Mucosa of gallbladder (tissue), 1 donor: ENCODE measurements at places on chromosomes 16 and 17.

GRCh38 chr16:75179208-75179607, 27.8 kb downstream of the CTRB2 start:
- DNase-seq, result no peak

GRCh38 chr17:5241861-5242671, 7.4 kb upstream of the SCIMP start:
- no peak for DNase-seq

DNA sequence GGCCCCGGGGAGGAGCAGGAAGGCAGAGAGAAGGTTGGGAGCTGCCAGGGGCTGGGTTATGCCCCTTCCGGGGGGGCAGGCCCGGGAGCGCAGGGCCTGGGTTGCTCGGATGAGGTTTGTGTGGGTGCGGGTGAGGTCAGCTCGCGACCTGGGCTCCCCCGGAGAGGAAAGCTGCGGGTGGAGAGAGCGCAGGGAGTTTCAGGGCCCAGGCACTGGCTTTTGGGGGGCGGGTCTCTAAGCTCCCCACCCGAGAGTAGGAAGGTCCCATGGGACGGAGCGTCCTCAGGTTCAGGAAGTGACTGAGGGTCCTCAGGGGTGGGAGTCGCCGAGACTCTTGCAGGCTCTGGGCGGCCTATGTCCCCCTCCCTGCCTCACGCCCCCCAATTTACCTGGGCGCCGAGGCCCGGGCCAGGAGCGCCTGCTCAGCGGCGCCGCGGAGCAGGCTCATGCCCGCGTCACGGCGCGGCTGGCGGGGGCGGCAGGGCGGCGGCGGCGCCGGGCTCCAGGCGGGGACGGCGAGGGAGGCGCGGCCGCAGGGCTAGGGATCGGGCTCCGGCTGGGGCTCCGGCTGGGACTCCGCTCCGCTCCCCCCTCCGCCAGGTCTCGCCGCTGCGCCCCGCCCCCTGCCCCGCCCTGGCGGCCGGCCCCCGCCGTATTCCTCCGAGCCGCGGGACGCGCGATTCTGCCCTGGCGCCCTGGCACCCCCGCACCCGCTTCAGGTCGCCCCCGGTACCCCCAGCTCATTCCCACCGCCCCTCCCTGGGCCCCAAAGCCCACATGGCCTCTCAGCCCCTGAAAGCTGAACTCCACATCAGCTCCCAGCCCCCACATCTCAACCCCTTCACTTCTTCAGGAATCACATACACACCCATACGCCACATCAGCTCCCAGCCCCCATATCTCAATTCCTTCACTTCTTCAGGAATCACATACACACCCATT, at the start of gene DOK4:
Gene DOK4 (minus strand): TSS at position 578 of the 942 bp plus-strand sequence. CDS start 6,986 bp downstream, outside the sequence.
- peak; percentile 75 for DNase-seq

DNA sequence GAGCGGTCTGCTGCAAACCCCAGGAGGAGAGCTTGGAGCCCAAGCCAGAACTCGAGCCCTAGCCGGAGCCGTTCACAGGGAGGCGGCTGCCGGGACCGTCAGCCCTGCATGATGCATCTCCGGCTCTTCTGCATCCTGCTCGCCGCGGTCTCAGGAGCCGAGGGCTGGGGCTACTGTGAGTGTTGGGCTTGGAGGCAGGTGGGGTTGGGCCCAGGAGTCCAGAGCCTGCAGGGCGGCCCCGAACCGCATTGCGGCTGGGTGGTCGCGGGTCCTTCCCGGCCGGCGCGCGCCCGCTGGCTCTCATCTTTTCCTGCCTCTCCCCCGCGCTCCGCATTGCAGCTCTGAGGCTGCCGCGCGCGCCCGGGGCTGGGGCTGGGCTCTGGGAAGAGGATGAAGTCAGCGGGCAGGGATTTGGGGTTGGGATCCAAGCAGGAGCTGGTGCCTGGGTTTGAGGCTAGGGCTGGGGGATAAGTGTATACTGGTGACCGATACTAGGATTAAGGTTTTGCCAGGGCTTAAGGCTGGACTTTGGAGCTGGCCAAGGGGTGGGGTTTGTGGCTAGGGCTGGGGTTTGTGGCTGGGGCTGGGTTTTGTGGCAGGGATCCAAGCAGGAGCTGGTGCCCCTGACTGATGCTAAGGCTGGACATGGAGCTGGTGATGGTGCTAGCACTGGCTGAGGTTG, 532 bp downstream of the CNTNAP1 start:
- no peak for DNase-seq

GRCh38 chr16:27177031-27177774, 26.1 kb upstream of the KDM8 start:
- DNase-seq, result no peak

DNA sequence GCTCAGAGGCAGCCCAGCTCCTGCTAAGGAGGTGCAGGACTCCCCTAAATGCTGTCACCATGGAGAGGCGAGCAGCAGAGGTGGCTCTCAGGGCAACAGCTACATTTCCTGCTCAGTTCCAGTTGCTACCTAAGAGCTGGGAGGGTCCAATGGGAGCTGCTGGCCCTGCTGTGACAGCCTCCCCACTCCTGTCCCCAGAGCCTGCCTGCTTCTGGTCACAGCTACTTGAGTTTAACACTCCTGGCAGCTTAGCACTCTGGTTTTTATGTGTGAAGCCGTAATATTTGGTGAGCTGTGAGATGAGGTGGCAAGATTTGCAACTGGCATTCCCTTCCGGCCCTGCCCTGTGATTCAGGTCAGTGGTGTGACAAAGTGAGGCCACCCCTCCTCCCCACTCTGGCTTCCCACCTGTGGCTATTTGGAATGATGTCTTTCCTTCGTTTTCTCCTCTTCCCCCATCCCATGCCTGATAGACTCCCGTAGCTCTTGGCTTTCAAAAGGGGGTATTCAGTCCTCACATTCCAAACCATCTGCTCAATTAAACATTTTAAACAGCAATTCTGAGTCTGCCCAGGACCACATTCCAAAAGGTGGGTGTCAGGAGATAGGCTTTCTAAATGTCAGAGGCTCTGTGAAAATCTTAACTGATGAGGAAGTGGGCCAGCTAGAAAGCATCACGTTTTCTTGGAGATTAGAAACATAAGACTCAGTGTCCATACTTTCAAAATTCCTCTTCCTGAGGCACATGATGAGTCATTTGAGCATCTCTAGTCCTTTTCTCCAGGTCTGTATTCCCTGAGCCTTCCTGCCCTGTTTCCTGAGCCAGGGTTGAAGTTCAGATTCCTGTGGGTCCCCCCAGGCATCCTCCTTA, 42.6 kb upstream of the SKAP1 start:
- no peak for DNase-seq

- peak; percentile 34 for DNase-seq
Measured at GRCh38 chr17:21019976-21020586, 22.7 kb downstream of the USP22 start.

- peak; percentile 13 for DNase-seq
Measured at GRCh38 chr17:12422651-12423050, 243.0 kb upstream of the MYOCD start.

DNA sequence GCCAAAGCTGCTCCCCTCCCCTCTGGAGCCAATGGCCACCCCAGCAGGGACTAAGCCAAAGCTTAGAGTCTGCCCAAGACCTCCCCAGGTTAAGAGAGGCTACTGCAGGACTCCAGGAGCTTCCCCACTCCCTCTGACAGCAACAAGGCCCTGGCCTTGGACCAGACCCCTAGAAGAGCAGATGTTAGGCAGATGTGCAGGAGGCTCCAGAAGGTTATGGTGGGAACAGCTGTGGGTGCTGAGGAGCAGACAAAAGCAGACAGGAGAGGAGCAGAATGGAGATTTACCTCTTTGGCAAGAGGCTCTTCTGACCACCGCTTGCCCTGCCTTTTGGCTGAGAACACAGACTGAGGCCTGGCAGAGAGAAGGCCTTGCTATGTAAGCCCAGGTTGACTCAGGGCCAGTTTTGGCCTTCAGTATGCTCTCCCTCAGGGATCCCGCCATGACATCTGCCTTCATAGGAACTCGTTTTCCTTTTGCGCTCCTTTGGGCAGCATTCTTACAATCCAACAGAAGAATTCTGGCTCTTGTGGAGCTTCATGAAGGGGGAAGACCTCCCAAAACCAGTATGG, 113.0 kb downstream of the RBFOX3 start:
- no peak for DNase-seq

- DNase-seq, result peak; percentile 33
Measured at GRCh38 chr17:13337864-13338371, 263.8 kb downstream of the HS3ST3A1 start.

- no peak for DNase-seq
Measured at GRCh38 chr17:36594626-36595401, 3.1 kb downstream of the DHRS11 start.

DNA sequence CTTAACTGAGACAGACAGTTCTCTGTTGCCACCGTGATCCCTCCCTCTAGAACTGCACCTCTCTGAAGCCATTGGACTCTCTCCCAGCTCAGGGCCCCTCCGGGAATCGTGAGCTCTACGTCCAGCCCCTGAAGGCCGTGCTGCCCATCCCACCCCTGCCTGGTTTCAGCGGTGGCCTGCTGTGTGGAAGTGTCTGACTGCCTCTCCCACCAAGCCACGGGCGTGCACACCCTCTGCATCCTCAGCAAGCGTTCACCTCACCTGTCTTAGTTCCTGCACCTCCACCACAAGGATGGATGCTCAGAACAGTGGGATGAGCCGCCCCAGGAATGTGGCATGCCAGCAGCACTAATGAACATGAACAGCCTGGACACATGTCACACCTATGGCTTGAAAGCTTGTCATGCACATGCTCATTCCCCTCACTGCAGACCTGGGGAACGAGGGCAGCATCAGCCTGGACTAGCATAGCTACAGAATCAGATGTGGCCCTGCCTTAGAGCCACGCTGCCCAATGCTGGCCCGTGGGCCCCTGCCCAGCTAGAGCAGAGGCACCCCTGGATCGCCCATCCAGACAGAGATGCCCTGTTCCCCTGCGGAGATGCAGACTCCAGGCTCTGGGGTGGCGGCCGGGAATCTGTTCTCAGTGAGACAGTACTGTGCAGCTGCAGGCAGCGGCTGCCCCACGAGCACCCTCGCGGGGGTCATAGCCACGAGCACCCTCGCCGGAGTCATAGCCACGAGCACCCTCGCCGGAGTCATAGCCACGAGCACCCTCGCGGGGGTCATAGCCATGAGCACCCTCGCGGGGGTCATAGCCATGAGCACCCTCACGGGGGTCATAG, 73.7 kb upstream of the CHMP6 start:
- DNase-seq, result no peak

DNA sequence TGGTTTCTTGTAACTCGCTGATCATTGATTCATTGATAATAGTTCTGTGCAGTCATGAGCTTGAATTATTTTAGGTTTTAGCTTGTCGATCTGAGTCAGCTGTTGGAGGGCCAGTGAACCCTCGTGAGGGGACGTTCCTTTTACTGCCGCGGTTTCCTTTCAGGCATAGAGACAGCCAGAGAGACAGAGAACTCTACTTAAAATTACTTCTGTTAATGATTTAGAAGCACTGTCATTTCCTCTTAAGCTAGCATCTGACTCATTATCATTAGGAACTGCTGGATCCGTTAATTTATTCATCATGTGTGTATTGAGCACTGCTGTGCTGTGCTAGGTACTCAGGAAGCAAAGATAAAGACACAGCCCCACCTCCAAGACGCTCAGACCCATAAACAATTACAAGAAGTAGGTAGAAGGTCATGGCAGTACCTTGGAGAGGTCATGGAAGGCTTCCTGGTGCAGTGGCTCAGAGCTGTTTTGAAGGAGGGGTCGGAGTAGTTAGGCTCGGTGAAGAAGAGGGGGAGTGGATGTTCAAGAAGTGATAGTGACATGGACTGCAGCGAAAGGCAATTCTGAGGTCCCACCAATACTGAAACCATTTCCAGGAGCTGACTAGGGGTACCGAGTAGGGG, 3.3 kb downstream of the PGS1 start:
- no peak for DNase-seq

- no peak for DNase-seq
Measured at GRCh38 chr17:5788266-5788900, 204.1 kb upstream of the NLRP1 start.

DNA sequence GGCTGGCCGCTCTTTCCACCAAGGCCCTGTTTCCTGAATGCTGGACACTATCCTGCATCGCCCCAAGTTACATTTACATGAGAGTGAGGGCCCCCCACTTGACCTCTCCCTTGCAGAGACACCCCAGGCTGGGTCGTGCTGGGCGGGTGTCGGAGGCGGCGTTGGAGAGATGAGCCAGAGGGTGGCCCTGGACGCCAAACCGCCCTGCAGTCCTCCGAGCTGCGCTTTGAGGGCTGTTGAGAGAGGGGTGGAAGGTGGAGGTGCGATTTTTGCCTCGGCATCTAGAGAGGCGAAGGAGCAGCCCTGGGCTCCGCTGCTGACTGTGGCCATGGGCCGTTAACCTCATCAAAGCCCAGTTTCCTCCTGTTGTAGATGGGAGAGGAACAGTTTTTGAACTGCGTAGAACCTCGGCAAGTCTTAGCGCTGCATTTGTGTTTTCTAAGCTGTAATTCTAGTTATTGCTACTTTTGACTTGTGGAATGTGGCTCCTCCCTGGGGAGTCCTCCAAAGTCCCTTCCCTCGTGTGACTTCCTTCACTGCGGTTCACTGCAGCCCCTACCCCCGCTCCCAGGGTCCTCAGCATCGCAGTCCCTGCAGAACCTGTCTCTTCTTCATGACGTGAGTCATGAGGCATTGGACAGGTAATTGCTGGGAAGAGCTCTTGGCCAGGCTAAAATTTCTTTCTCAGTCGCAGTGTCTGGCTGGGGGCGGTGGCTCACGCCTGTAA, 986 bp upstream of the ELOB start:
- DNase-seq, result no peak

- no peak for DNase-seq
Measured at GRCh38 chr17:56781906-56782305, 51.8 kb downstream of the C17orf67 start.
